ENCODE measurements at places on chromosomes 13 and 19.

DNA sequence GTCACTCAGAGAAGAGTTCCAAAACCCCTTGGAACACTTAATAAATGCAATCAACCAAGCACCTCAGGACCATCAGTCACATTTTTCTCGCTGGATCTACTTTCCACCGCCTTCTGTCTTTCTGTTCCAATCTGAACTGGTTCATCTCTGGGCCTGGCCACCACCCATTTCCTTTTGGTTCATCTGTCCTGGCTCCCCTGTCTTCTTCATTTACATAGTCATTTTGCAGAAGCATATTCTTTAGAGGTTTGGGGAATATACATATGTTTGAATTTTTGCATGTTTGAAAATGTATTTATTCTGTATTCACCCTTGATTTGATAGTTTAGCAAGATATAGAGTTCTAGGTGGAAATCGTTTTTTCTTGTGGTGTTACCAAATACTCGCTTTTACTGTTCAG, 188.2 kb downstream of the MTUS2 start:
- no peak for DNase-seq

DNA sequence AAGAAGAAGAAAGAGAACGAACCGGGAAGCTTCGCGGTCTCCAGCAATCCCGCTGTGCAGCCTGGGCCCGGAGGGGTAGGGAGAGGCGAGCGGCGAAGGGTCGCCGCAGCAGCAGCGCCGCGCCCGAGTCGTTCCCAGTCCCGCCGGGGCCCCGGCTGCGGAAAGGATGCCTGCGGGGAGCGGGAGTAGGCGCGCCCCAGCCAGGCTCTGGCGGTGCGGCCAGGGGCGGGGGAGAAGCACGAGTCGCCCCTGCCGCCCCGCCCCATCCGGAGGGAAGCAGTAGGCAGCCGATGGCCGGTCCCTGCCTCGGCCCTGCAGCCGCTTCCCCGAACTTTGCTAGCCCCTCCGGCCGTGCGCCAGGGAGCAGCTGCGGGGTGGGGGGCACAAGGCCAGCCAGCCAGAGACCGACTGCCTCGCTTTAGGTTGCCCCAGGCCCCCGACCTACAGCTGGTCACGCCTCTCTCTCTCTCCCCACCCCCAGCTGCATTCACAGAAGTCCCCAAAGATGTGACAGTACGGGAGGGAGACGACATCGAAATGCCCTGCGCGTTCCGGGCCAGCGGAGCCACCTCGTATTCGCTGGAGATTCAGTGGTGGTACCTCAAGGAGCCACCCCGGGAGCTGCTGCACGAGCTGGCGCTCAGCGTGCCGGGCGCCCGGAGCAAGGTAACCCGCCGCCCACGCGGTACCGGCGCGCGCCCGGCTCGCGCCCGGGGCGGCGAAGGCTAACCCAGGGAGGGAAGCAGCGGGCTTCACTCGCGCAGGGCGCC, 1.1 kb downstream of the VSTM2B start:
- DNase-seq, result peak; percentile 47

- no peak for DNase-seq
Measured at GRCh38 chr13:78625384-78625783, 22.0 kb upstream of the POU4F1 start.

- no peak for DNase-seq
Measured at GRCh38 chr13:109275852-109276251, 510.5 kb downstream of the IRS2 start.

DNA sequence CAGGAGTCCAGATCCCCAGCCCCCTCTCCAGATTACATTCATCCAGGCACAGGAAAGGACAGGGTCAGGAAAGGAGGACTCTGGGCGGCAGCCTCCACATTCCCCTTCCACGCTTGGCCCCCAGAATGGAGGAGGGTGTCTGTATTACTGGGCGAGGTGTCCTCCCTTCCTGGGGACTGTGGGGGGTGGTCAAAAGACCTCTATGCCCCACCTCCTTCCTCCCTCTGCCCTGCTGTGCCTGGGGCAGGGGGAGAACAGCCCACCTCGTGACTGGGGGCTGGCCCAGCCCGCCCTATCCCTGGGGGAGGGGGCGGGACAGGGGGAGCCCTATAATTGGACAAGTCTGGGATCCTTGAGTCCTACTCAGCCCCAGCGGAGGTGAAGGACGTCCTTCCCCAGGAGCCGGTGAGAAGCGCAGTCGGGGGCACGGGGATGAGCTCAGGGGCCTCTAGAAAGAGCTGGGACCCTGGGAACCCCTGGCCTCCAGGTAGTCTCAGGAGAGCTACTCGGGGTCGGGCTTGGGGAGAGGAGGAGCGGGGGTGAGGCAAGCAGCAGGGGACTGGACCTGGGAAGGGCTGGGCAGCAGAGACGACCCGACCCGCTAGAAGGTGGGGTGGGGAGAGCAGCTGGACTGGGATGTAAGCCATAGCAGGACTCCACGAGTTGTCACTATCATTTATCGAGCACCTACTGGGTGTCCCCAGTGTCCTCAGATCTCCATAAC, at the start of gene APOE:
APOE (plus strand) TSS at position 360 of the 724 bp plus-strand sequence. CDS start 829 bp downstream, outside the sequence.
- no peak for DNase-seq

DNA sequence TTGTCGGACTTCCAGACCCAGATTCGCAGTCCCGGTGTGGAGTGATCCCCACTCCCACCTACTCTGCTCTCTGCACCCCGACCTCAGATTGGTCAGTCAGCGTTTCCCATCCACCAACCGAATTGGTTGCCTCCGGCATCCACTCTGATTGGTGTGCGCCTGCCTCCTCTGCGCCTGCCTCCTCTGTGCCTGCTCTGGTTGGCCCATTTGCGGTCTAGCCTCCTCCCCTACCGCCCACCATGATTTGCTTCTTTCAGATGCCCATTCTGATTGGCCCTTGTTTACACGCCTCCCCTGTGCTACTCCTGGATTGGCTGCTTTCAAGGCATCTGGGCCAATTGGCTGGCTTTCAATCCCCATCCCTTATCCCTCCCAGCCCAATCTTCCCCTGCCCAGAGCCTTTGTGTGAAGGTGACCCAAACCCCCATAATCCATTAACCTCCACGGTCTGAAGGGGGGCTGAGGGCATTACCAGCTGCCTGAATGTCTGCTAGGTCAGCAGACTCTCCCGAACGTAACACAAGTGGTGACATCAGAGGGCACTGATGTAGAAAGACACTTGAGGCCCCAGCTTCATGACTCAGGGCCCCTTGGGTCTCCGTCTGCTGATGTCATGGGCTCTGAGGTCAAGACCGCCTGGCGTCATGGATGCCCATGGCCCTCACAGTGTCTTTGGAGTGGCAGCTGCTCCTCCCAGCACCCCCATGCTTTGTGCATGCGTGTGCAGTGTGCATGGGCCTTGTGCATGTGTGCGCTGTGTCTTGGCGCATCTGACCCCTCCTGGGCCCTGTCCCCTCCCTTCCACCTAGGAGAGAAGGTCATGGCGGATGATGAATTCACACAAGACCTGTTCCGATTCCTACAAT, 80.4 kb downstream of the MAP4K1 start:
- DNase-seq, result no peak

GRCh38 chr19:51203916-51204315, 21.0 kb upstream of the CD33 start:
- DNase-seq, result no peak

DNA sequence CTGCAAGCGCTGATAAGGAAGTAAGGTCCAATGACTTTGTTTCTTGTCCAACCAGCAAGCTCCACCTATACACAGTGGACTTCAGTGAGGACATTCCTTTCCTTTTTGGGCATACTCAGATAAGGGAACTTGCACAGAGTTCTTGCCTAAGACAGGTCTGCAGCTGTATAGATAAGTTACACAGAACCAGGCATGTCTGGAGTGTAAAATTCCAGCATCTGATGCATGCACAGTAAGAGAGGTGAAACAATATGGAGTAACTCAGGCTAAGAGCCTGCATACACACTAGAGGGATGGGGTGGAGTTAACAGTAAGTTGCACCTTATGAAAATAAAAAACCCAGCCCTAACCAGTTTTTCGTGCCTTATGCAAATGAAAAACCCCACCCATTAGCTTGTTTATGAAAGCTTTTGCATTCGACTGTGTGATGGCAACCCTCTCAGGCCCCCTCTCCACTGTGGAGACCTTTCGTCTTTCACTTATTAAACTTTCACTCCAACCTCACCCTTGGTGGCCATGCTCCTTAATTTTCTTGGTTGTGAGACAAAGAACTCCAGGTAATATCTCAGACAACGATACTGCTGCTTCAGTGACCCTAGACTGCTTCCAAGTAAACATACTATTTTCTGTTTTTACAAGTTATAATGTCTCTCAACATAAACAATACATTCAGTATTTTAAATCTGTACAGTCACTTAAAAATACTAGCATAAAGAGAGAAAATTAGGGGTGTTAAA, 2859.0 kb upstream of the PCDH20 start:
- no peak for DNase-seq

DNA sequence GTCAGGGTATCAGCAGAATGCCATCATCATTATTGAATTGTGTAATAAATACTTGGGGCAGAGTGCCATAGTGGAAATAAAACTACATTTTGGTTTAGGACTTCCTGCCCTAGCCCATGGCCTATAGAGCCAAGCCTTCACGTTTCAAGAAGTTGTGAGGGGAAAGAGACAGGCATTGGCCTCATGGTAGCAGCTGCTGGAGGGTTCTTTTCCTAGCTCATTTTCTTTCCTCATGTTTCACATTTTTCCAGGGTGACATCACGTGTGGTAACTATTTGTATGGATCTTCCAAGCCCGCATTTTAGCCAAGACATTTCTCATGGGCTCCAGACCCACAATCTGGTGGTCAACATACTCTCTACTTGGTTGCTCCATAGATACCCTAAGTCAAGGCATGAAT, 80.4 kb downstream of the LRCH1 start:
- no peak for DNase-seq

GRCh38 chr13:44434766-44435141, 61.1 kb downstream of the SERP2 start:
- no peak for DNase-seq

Measured in D721Med (cell line).